ENCODE measurements at places on chromosomes 7 and 10.

GRCh38 chr10:22823109-22823508 lies 104.7 kb upstream of the ARMC3 start:
- no peak for DNase-seq

- no peak for DNase-seq
Observed at GRCh38 chr7:110766864-110767263, 324.1 kb upstream of the LRRN3 start.

- no peak for DNase-seq
Observed at GRCh38 chr7:144747936-144748335, 87.9 kb downstream of the TPK1 start.

DNA sequence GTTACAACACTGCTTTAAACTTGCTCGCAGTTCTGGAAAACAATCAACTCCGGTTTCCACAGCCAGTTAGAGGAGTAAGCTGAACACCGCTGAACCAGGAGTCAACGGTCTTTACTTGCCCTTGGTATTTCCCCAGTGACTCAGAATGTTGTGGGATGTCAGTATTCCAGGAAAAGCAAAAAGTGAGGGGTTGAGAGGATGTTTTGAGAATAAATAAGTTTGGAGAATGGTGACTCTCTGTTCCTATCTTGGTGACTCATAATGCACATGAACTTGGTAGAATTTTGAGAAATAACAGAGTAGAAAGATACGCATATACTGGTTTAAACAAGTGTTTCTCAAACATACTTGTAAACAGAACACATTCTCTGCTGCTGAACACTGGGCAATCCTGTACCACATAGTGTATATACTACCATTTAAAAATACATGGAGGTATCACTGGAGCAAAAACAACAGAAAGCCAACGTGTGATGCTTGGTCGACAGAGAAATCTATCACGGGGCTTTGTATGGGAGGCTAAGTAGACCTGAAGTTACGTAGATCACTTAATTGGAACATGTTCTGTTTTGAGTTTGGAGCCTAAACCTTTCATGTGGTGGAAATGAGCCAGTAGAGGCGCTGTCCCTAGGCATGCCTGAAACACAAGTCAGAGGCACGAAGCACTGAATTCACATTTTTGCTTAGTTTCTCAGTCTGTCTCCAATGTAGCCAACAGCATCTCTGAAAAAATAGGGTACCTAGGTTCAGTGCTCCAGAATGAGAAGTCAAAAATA lies 534.3 kb downstream of the PARD3 start:
- no peak for DNase-seq

DNA sequence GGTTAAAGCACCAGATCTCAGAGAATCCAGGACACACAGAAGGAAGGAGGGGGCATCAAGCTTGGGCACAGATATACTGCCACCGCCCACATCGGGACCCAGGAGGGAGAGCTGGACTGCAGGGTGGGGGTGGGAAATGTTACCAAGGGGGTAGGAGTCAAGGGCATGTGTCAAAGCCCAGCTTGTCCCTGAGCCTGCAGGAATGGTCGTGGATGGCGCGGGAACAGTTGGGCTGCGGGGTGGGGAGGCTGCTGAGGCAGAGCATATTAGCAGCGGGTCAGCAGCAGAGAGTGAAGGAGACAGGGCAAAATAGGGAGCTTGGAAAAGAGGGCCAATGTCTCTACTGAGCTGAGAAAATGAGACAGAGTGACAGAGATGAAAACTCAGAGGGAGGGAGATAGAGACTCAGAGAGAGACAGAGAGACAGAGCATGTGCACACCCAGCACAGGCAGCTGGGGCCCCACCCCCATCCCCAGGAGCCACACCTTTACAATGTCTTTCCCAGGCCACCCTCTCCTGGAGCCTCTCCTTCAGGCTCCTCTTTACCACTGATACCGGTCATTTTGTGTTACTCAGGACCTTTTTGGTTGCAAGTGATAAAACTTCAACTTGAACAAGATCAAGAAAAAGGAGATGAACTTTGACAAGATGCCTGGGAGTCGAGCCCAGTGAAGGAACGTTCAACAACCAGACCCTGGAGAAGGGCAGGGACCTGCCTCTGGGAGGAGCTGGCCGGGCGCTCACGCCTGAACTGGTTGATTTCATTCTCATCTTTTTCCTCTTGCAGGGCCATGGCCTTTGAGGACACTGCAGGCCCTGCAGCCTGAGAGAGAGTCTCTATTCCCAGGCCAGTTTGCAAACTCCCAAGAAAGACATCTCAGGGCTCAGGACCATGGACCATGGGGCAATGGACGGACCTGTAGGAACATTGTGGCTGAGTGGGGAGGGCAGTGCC lies 50.0 kb downstream of the AOC1 start:
- DNase-seq: no peak

DNA sequence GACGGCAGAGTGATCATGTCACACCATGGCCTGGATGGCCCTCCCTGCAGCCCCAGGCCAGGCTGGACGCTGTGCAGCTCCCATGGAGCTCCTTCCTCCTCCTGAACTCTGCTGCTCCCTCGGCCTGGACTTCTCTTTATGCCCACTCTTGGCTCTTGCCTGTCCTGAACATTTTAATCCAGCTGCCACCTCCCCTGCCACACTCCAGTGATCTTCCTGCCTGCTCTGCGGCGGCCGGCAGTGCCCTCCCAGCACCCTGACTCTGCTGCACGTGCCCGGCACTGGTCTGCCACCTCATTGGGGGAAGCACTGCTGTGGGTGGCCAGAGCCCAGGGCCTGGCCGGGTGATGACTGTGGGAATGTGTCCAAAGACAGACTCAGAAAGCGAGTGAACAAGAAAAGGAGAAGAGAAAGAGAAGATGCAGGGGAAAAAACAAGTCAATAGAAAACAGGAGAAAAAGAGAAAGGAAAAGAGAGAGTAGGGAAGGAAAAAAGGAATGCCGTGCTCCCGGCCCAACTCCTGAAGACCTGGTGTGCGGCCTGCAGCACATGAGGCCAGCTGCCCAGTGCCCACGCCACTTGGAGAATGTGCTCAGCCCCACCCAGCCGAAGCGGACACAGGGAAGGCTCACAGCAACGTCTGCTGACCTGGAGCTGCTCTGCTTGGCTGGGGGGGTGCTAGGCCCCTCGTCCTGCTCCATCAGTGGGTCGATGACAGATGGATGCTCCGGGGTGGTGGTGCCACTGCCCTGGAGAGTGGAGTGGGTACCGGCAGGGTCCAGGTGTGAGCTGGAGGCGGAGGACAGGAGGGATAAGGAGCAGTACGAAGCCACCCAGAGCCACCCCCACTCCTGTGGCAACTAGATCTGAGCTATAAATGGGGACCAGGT lies 115.9 kb downstream of the DLG5 start:
- DNase-seq: no peak

- no peak for DNase-seq
Observed at GRCh38 chr7:2360796-2361195, 6.2 kb downstream of the EIF3B start.

DNA sequence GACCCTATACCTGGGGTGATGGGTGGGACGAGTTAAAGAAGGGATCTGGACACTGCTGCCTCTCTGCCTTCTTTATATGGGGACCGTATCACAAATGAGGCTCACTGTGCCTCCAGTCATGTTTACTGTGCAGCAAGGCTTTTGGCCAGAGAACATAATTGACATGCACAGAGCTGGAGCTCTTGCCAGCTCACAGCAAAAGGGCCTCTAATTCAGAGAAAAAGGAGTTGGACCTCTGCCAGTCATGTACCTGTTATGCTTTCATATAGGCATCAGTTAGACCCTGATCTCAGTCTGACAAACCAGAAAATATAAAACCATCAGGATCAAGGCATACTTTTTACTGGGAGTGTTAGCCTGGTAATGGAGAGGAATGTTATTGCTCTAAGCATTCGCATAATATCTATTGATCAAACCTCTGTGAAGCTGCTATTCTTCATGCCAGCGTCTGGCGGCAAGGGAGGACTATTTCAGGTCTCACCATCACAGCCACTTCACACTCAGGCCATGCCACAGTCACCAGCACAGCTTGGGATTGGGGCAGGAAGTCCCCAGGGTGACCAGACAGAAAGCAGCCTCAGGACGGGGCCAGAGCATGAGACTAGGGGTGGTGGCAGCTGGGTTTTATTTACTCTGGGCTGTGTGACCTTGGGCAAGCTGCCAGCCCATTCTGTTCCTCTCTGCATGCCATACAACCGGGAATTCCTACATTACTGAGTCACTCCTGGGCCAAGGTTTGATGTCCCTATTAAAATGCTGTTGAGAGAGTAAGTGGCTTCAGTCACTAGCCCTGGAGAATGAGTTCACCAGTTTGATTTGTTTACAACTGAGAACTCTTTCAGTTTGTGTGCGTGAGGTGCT lies 90.1 kb downstream of the NPSR1 start:
- DNase-seq: no peak

GRCh38 chr10:132451506-132452215 lies 54.7 kb downstream of the PWWP2B start:
- DNase-seq: no peak

GRCh38 chr10:30359373-30360206 lies 10.5 kb upstream of the MTPAP start:
- DNase-seq: peak; percentile 56

DNA sequence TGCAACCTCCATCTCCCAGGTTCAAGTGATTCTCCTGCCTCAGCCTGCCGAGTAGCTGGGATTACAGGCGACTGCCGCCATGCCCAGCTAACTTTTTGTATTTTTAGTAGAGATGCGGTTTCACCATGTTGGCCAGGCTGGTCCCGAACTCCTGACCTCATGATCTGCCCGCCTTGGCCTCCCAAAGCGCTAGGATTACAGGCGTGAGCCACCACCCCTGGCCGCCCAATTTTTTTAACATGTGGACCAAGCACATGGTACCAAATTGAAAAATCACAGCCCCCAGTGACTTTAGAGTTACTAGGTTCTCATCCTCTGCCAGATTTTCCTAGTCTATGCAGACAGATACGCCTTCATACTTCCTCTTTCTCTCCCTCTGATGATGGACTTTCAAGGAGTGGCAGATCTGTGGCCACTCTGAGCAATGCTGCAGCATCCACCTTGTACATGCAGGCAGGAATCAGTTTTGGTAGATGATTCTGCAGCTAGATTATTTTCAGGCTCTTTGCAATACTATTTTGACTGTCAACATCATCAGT lies 34.0 kb upstream of the EZH2 start:
- no peak for DNase-seq

GRCh38 chr7:45924283-45924682 lies 3.2 kb upstream of the IGFBP3 start:
- DNase-seq: no peak

GRCh38 chr7:18305866-18306265 lies 189.7 kb upstream of the HDAC9 start:
- no peak for DNase-seq

GRCh38 chr7:119037941-119038340 lies 813.4 kb downstream of the ANKRD7 start:
- no peak for DNase-seq

GRCh38 chr7:133310232-133310862 lies 57.5 kb downstream of the EXOC4 start:
- DNase-seq: no peak

GRCh38 chr7:112215787-112216186 lies 9.3 kb downstream of the ZNF277 start:
- DNase-seq: no peak

- no peak for DNase-seq
Observed at GRCh38 chr10:125482637-125483036, 200.3 kb downstream of the TEX36 start.

DNA sequence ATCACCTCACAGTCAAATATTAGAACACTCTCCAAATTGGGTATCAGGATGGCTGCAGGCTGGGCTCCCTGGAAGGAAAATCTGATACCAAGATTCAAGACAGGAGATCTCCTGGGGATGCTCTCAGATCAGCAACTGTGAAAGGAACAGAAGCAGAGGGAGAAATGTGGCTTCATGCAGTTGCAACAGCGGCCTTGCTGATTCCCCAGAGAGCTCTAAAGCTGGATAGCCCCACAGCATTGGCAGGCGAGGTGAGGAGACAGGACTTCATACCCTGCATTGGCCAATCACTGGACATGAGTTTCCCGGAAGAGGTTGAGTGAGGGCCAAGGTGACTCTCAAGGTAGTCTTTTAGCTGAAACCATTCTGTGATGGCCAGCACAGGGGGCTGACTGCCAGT lies 190.6 kb downstream of the PTPN20 start:
- no peak for DNase-seq

GRCh38 chr10:18104223-18104872 lies 35.9 kb upstream of the CACNB2 start:
- peak; percentile 15 for DNase-seq

- no peak for DNase-seq
Observed at GRCh38 chr10:84007482-84007881, 131.8 kb upstream of the GHITM start.

DNA sequence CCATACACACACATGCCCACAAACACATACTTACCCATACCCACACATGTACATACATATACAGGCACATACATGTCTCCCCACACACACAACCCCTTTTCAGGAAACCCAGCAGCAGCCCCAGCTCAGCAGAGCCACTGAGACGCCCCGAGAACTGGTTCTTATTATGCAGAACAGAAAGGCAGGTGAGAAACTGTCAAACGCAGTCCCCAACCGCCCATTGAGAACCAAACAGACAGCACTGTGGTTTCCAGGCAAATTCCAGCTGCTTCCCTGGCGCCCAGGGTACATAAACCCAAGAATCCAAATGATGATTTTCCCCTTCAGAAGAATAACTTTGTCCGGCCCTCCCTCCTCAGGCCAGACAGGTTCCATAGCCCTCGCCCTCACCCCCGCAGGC lies 366.6 kb upstream of the ZMIZ1 start:
- DNase-seq: no peak

GRCh38 chr10:117212176-117212575 lies 14.9 kb downstream of the KCNK18 start:
- DNase-seq: no peak

DNA sequence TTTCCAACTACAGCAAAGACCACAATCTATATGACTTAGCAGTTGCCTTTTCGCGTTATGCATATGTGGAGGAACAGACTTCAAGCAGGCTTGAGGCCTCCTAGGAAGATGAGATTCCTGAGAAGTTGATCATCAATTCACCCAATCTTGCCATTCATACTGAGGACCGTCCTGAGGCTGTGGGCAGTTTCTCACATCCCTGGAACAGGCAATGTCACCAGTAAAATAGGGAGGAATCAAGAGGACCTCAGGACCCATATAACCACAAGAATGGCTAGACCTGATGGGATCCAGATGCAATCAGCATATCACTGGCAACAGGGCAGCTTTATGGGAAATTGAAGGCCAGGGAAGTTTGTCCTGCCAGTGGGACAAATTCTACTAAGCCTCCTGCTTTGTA lies 17.3 kb downstream of the KDM7A start:
- no peak for DNase-seq

DNA sequence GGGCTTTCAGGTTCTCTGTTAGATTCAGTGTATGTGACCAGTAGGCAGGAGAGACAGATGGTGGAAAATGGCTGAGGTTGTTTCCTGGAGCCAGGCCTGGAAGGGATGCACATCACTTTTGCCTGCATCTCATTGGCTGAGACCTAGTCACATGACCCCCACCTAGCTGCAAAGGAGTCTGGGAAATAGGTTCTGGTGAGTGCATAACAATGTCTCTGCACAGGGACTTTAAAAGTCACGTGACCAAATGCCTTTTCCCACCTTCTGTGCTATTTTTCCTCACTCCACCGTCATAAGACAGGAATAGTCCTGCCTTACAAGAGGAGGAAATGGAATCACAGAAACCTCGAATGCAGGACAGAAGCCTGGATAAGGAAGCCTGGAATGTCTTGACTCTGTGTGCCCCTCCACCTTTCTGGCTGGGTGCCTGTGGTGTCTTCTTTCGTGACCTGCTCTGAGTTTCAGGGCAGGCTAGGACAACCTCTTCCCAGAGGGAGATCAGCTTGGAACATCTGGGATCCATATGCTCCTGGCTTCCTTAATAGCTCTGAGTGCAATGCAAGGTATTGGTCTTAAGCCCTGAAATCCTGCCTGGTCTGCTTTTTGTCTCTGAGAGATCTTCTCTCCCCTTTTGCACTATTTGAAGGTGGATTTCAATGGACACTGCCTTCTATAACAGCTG lies 139.9 kb upstream of the ZNF438 start:
- no peak for DNase-seq

Data from CD4-positive, alpha-beta T cell treated with Interleukin-1 beta for 1 hour (primary cell).